ENCODE measurements at places on chromosomes 1 and 21. TPM values are rescaled to one million over a fixed set of nuclear protein-coding genes. Genes with fewer than 3 reads are reported as not detected.

GRCh38 chr1:95951371-95952102, 717.5 kb downstream of the RWDD3 start:
- DNase-seq = peak; percentile 31

DNA sequence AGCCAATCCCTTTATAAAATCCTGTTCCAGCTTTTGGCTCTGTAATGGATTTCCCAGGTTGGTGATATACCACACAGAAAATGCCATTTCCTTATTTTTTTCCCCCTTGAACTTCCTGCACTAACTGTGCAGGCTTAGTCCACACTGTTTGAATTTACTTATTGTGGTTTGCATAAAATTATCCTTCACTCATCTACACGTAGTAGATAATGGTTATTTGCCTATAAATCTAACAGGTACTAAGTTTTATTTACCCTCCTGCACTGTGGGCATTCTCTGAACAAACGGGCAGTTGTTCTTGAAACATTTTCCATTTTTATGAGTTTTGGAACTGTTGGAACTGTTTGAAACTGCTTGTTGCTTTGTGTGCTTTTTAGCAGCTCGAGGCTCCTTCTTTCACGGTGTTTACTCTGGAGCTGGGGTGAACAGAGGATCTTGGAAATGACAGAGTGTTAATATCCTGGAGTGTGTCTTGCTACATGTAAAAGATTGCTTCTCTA, 23.0 kb upstream of the KIFAP3 start:
- DNase-seq = no peak

DNA sequence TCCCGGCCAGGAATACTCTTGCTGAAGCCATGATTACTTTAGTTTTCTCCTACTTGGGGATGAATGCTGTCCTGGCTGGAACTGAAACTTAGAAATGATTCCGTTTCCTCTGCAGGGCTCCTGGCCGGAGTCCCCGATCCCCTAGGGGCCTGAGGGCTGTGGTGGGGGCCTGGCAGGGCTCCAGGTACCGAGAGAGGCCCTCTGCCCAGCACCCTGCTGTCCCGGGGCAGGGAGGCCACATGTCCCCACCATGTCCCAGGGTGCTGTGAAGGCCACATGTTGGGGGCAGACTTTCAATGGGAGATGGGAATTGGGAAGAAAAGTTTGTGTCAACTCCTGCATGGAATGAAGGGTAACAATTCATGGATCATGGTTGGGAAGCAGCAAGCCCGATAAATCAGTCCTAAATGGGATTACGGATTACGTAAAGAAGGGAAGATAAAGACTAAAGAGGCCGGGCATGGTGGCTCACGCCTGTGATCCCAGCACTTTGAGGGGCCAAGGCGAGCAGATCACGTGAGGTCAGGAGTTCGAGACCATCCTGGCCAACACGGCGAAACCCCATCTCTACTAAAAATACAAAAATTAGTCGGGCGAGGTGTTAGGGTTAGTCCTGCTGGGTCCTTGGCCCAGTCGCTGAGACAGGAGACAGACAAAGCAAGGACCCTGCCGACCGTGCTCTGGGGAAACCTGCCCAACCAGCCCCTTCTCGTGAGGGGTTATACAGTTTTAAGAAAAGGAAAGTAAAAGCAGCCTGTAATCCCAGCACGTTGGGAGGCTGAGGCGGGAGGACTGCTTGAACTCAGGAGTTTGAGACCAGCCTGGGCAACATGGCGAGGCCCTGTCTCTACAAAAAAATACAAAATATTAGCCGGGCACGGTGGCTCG, 37.6 kb downstream of the MORN1 start:
- DNase-seq = no peak

DNA sequence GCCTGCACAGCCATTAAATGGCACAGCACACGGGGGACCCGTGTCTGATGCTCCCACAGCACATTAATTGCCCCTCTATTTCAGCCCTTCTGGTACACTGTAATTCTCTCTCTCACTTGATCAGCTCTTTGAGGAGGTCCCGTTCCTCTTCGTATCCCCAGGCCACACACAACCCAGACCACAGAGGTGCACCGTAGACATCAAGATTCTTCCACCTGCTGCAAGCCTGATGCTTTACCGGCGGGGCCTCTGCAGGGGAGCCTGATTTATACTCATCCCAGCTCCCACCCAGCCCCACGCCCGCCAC, 759 bp downstream of the SMYD3 start:
- DNase-seq = no peak

GRCh38 chr1:61004262-61005003, 77.9 kb upstream of the NFIA start:
- DNase-seq = no peak

- no peak for DNase-seq
These were observed 4.8 kb downstream of the FOXJ3 start for GRCh38 chr1:42330215-42330614.

DNA sequence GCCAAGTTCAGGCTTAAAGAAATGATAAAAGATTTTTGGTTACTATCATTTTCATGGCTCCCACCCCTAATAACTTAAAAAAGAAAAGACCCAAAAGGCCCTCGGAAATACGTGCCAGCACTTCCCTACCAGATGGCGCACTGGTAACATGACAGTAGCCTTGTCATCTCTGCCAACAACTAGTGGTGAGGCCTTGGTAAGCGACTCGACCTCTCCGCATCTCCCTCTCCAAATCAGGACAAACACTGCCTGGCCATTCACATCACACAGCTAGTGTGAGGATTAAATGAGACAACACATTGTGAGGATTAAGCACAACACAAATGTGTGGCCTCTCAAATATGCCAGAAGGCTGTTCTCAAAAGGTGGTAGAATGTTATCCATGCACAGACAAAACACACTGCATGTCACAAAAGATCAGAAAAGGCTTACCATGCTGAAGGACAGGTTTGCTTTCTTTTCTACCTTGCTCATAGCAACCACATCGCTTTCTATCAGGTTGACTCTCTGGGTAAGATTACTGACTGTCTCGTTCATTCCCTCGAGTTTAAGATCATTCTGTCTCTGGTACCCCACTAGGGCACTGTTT, 16.4 kb downstream of the TEX38 start:
- DNase-seq = no peak

The NHLH1 gene
- 0.23 TPM for polyA plus RNA-seq

GRCh38 chr1:41609166-41609883, 124.8 kb upstream of the EDN2 start:
- no peak for DNase-seq

GRCh38 chr1:182476625-182477024, 26.7 kb downstream of the RGSL1 start:
- no peak for DNase-seq

The SMCP gene
- not detected for polyA plus RNA-seq

DNA sequence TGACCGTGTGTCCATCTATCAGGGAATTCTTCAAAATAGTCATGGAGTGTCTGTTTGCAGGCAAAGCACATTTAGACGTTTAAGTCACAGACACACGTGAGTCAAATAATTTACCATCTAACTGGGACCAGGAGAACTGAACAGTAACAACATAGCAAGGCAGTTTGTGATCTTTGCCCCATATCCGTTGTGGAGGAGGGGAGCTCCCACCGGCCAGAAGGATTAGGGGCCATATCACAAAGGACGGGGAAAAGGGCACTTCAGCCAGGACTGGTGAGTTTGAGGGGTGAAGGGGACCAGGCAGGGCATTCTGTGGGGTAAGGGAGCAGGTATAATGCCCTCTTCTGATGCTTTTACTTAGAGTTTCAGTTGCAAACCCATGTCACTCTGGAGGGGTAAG, 22.9 kb downstream of the ELAPOR1 start:
- no peak for DNase-seq

The LENEP gene
- 0.31 TPM for polyA plus RNA-seq

The TMEM82 gene
- polyA plus RNA-seq = 2.8 TPM

Measured in right renal pelvis (tissue), 4 donors.